ENCODE measurements at places on chromosomes 12 and 14. TPM values are rescaled to one million over a fixed set of nuclear protein-coding genes. Genes with fewer than 3 reads are reported as not detected.

- H3K27ac ChIP-seq: no peak overlapping the region
- DNase-seq: no peak
- H3K36me3 ChIP-seq: peaks cover 10% of the 10 kb centered on the region
- H3K4me3 ChIP-seq: no peak overlapping the region
- H3K4me1 ChIP-seq: no peaks in the 10 kb centered on the region
- H3K27me3 ChIP-seq: no peaks in the 10 kb centered on the region
Measured at GRCh38 chr14:71527838-71528237, 404.4 kb upstream of the RGS6 start.

DNA sequence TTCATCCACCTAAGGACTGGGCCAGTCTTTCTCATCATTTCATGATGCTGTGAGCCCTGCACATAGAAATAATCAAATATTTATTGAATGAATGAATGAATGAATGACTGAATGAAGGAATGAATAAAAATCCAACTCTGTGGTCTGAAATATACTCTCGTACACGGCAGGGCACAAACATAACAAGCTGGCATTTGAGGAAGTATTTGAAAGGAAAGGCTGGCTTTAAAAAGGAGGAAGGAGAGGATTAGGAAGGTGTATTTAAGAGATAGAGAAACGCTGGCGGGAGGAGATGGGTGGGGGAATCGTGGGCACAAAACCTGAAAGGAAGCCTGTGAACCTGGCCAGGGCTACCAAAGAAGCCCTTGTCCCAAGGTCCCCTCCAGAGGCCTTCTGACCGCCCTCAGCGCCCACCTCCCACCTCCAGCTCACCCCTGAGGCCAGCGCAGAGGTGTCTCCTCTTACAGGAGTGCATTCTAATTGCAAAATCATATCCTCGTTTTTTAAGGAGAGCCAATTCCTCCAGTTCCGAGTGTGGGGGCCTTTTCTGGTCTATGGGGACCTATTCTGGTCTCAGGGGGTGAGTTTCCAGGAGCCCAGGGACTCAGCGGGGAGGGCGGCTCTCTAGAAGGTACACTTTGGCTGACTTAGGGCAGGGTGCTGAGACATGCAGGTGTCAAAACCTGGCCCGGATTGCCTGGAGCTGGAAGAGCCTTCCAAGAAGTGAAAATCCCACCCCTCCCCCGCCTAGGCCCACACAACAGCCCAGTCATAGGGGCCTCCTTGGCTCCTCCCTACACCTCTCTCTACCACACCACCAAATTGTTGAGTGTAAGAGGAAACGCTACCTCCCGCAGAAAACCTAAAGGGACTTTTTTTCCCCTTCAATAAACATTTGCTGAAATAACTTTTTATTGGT is 8.7 kb upstream of the JDP2 start:
- no peak overlapping the region for H3K4me3 ChIP-seq
- peak; percentile 30 for DNase-seq
- H3K4me1 ChIP-seq: peaks cover 15% of the 10 kb centered on the region
- no peak overlapping the region for H3K27ac ChIP-seq
- H3K27me3 ChIP-seq: no peaks in the 10 kb centered on the region

RASSF9 gene
- polyA plus RNA-seq: not detected

ABCC9 gene
- not detected for polyA plus RNA-seq

DNA sequence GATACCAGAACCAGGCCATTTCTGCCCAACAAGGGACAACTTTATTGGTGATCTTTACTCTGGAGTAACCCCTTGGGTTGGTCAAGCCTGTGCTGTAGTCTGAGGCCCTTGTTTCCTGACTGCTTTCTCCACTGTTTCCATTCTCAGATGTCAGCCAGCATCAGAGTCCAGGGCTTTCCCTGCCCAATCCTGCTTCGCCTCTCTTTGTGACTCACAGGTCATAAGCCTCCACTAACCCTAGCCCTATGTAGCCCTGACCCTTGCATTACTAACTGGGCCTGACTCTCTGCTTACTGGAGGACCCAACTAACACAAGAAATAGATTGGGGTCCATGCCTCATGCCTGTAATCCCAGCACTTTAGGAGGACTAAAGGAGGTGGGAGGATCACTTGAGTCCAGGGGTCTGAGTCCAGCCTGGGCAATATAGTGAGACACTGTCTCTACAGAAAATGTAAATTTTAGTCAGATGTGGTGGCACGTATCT is 8.6 kb upstream of the SNRNP35 start:
- peak; percentile 78 for DNase-seq
- H3K36me3 ChIP-seq: no peaks in the 10 kb centered on the region
- H3K27ac ChIP-seq: peak overlapping the region; percentile 89

GRCh38 chr12:103627189-103627855 is 40.2 kb downstream of the STAB2 start:
- H3K27me3 ChIP-seq: no peaks in the 10 kb centered on the region
- no peak overlapping the region for H3K4me3 ChIP-seq
- H3K4me1 ChIP-seq: no peaks in the 10 kb centered on the region
- no peaks in the 10 kb centered on the region for H3K36me3 ChIP-seq
- no peak overlapping the region for H3K27ac ChIP-seq

DNA sequence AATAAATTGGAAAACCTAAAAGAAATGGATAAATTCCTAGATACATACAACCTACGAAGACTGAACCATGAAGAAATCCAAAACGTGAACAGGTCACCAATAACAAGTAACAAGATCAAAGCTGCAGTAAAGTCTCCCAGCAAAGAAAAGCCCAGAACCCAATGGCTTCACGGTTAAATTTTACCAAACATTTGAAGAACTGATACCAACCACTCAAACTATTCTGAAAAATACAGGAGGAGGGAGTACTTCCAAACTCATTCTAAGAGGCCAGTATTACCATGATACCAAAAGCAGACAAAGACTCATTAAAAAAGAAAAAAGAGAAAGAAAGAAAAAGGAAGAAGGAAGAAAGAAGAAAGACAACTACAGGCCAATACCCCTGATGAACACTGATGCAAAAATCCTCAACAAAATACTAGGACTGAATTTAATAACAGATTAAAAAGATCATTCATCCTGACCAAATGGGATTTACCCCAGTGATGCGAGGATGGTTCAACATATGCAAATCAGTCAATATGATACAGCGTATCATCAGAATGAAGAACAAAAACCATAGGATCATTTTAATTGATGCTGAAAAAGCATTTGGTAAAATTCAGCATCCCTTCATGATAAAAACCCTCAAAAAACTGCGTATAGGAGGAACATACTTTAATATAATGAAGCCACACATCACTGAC is 26.9 kb upstream of the CCDC88C start:
- no peaks in the 10 kb centered on the region for H3K36me3 ChIP-seq
- no peak overlapping the region for H3K27ac ChIP-seq
- no peak for DNase-seq
- H3K4me1 ChIP-seq: no peaks in the 10 kb centered on the region

LRP1-AS gene
- not detected for polyA plus RNA-seq

- H3K4me3 ChIP-seq: no peak overlapping the region
- H3K36me3 ChIP-seq: no peaks in the 10 kb centered on the region
- DNase-seq: no peak
- H3K4me1 ChIP-seq: no peaks in the 10 kb centered on the region
- H3K27me3 ChIP-seq: no peaks in the 10 kb centered on the region
Measured at GRCh38 chr14:95774265-95775160, 60.6 kb upstream of the TCL1A start.

DNA sequence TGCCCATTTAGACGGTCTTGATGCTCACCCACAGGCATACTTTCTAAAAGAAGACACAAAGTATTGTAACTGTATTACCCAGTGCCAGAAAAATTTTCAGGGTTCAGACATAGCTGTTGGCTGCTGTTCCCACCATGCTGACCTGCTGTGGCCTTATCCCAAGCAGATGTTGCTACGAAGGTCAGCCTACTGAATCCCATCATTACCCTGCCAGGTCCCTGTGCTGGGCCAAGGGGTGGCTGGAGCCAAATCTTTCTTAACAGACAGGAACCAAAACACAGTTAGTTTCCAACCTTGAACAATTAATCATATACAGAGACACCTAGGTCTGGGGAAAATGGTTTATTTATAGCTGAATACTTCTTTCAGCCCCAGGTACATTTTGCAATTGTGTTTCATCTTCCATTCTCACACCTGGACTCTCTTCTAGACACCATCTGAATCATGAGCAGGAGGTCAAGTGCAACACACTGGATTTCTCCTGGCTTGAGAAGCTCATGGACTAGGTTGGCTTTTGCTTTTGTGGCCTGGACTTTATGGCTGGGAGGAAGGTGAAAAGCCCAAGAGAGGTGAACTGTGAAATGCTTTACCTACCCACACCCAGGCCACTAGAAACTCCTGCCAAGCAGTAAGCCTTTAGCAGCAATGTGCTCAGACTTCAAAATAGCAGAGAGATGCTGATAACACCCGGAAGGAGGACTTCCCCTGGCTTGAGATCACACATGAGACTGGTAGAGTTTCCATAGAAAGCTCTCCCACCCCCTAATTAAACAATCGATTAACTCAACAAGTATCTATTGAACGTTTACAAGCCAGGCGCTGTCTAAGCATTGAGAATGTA is 150.1 kb downstream of the SUDS3 start:
- no peak for DNase-seq
- H3K27ac ChIP-seq: no peak overlapping the region
- H3K4me3 ChIP-seq: no peak overlapping the region
- H3K27me3 ChIP-seq: no peaks in the 10 kb centered on the region
- H3K36me3 ChIP-seq: no peaks in the 10 kb centered on the region

- H3K27ac ChIP-seq: no peak overlapping the region
- no peak overlapping the region for H3K4me3 ChIP-seq
- no peaks in the 10 kb centered on the region for H3K4me1 ChIP-seq
- DNase-seq: no peak
- H3K27me3 ChIP-seq: no peaks in the 10 kb centered on the region
- H3K36me3 ChIP-seq: no peaks in the 10 kb centered on the region
Measured at GRCh38 chr12:105318651-105319483, 11.6 kb upstream of the C12orf75 start.

DNA sequence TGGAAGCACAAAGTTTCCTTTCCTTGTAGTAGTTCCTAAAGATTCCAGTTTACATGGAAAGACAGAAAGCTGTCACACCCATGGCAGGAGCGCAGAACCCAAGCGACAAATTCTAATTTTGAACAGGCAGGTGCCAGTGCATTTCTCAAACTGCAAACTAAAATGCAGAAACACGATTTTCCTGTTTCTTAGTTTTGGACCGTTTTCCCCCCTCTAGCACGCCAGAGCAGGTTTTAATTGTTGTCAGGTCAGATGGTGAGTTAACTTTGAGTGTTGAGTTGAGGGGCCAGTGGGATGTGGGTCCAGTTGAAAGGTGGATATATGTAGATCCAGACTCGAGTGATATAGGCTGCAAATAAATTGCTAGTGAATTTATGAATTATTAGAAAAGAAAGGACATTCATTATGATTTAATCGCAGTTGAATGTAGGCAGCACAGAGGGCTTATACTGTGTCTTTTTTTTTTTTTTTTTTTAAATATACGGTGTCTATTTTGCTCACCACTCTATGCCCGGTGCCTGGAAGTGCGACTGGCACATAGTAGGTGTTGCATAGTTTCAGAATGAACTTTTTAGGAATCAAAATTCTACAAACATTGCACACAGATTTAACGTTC is 909 bp upstream of the ETFBKMT start:
- H3K27me3 ChIP-seq: no peaks in the 10 kb centered on the region
- H3K36me3 ChIP-seq: no peaks in the 10 kb centered on the region
- peak overlapping the region; percentile 99 for H3K4me3 ChIP-seq
- no peak overlapping the region for H3K27ac ChIP-seq

- H3K27ac ChIP-seq: no peak overlapping the region
- H3K4me1 ChIP-seq: peaks cover 12% of the 10 kb centered on the region
- H3K4me3 ChIP-seq: no peak overlapping the region
- H3K36me3 ChIP-seq: peaks cover 34% of the 10 kb centered on the region
- no peak for DNase-seq
Measured at GRCh38 chr14:100081997-100082625, 16.9 kb downstream of the EVL start.

DNA sequence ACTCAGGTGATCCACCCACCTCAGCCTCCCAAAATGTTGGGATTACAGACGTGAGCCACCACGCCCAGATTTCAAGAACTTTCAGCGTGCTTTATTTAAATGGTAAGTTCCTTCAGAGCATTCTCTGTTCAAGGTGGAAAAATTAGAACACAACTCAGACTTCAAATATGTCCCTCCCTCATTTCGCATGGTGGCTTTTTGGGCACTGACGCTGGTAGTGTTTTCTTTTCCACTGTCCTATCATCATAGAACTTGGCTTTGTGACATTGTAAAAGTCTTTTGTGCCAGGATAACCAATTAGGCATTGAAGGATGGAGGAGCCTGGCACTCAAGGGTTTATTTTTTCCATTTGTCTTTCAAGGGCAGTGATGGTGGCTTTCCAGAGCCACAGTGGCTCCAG is 190.8 kb downstream of the NUAK1 start:
- no peaks in the 10 kb centered on the region for H3K36me3 ChIP-seq
- H3K4me3 ChIP-seq: no peak overlapping the region
- no peaks in the 10 kb centered on the region for H3K4me1 ChIP-seq
- H3K27ac ChIP-seq: no peak overlapping the region
- H3K27me3 ChIP-seq: no peaks in the 10 kb centered on the region

PTPRB gene
- not detected for polyA plus RNA-seq

DNA sequence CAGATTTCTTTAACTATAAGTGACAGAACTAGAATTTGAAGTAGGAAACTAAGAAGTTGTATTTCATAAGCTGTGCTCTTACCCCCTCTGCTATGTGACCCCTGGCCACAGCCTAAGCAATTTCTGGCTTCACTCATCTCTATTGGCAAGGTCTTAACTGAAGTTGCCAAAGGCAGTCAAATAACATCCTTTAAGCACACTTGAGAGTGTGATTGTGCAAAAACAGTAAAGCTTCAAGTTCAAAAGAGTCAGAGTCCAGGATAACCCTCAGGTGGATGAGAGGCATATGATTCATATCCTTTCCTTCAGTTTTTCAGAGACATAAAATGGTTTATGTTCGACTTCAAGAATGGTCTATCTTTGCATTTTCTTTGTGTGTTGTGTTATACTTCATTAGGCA is 45.2 kb downstream of the GRIP1 start:
- DNase-seq: no peak
- no peaks in the 10 kb centered on the region for H3K27me3 ChIP-seq
- H3K4me1 ChIP-seq: no peaks in the 10 kb centered on the region
- H3K27ac ChIP-seq: no peak overlapping the region
- H3K4me3 ChIP-seq: no peak overlapping the region
- no peaks in the 10 kb centered on the region for H3K36me3 ChIP-seq

GPR162 gene
- polyA plus RNA-seq: 15.1 TPM

GLIPR1L2 gene
- polyA plus RNA-seq: not detected

FOXA1 gene
- polyA plus RNA-seq: not detected

RILPL1 gene
- not detected for polyA plus RNA-seq

DNA sequence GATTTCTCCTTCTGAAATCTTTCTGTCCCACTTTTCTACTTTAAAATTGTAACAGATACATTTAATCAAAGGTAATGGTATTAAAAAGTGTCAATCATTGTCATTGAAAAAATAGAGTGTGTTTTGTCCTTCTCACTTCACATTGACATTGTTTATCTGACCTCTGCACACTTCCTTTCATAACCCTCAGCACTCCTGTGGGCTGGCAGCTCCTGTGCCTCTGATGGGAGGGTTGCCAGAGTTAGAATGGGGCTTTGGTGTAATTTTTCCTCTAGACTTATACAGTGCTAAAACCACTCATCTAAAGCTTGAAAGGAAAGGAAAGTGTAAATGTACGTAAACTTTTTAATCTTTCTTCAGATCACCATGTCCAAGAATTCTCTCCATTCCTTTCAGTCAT is 23.7 kb downstream of the KCNA1 start:
- H3K36me3 ChIP-seq: no peaks in the 10 kb centered on the region
- no peaks in the 10 kb centered on the region for H3K4me1 ChIP-seq
- no peak overlapping the region for H3K27ac ChIP-seq
- H3K27me3 ChIP-seq: peaks cover 4% of the 10 kb centered on the region

HPD gene
- 0.05 TPM for polyA plus RNA-seq

DDX11 gene
- polyA plus RNA-seq: 0.61 TPM

- H3K4me3 ChIP-seq: no peak overlapping the region
- no peak for DNase-seq
- H3K36me3 ChIP-seq: peaks cover 23% of the 10 kb centered on the region
- no peaks in the 10 kb centered on the region for H3K27me3 ChIP-seq
- no peak overlapping the region for H3K27ac ChIP-seq
- H3K4me1 ChIP-seq: no peaks in the 10 kb centered on the region
Measured at GRCh38 chr12:125093681-125094330, 28.6 kb downstream of the AACS start.
